ENCODE measurements at places on chromosomes 12 and 14.

- DNase-seq, result no peak
These were observed 43.9 kb upstream of the TESC start for GRCh38 chr12:117143008-117143532.

DNA sequence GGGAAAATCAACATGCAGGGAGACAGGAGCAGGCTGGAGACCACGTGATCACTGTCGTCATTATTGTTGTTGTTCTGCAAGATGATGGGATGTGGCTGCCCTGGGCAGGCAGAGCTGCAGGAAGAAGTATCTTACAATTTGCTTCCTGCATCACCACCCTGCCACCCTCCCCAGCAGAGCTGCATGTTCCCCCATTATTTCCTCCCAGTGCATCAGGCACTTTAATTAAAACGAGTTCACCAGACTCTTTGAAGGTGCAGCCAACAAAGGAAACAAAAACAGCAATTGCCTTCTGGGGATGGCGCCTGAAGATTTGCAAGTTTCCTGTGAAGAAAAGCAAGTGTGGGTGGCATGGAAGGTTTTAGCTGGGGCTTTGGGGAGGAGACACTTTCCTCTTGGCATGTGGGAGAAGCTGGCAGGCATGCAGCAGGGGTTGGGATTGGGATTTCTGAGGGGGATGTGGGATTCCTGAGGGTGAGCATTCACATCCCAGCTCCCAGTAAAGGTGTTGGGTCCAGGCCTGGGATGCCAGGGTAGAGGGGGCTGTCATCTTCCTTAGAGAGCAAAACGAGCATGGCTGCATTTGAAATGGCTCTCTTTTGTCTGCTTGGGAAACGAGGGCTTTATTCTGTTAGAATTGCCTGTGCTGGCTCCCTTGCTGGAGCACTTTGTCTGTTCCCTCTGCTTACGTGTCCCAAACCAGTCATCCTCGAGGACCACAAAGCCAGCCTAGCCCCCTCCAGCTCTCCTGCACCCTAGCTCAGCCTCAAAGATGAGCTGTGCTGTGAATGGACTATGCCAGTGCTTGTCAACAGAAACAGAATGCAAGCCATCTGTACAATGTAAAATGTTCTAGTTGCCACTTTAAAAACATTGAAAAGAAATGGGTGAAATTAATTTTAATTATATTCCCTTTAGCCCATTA, 11.5 kb upstream of the C14orf132 start:
- no peak for DNase-seq

- DNase-seq, result no peak
These were observed 6.8 kb upstream of the SPTLC2 start for GRCh38 chr14:77623201-77623600.

GRCh38 chr12:124744659-124745464, 118.8 kb downstream of the SCARB1 start:
- no peak for DNase-seq

DNA sequence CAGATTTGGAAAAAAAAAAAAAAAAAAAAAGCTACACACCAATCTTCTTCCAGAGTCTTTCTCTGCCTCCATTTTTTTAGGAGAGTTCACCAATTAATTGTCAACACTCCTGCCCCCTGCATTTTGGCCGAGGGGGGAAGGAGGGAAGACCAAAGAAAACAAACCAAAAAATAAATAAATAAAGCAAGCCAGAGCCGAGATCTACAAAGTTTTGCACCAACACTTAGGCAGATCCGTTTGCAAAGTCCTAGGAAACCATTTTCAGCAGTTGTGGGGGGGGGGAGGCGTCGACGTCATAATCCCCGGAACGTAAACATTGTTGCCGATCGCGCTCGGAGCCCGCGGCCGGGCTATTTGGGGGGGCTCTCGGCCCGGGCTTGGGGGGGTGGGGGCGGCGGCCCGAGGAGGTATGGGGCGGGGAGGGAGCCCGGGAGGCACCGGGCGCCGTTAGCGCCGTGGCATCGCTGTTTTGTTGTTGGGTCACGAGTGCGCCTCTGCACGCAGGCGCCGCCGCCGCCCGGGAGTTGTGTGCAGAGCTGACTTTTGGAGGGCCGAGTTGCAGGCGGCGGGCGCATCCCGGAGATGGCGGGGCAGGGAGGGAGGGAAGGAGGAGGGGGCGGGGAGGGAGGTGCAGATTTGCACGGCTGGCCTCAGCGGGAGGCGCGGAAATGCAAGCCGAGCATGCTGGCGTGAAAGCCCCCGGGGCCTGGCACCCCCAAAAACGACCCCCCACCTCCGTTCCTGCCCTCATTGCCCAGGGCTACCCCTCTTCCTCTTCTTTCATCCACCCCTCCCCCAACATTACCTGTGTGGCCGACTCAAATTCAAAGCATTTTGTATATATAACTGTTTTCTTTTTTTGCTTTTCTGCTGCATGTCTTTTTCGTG, 598 bp downstream of the KDM2B start:
- no peak for DNase-seq
